Fibroblast of skin of left biceps (primary cell): ENCODE measurements at places on chromosomes 6 and 20.

GRCh38 chr6:25002326-25003091, 66.7 kb upstream of the RIPOR2 start:
- no peak for DNase-seq

GRCh38 chr6:44166591-44167184, 8.1 kb downstream of the CAPN11 start:
- no peak for DNase-seq

GRCh38 chr6:36678488-36679042, at the start of gene CDKN1A:
Gene CDKN1A, plus strand, starts transcription at chr6:36678714. Its CDS starts 5,388 bp downstream, at chr6:36684102.
- peak; percentile 62 for DNase-seq

GRCh38 chr6:13635948-13636658, 21.0 kb downstream of the NOL7 start:
- DNase-seq = no peak

DNA sequence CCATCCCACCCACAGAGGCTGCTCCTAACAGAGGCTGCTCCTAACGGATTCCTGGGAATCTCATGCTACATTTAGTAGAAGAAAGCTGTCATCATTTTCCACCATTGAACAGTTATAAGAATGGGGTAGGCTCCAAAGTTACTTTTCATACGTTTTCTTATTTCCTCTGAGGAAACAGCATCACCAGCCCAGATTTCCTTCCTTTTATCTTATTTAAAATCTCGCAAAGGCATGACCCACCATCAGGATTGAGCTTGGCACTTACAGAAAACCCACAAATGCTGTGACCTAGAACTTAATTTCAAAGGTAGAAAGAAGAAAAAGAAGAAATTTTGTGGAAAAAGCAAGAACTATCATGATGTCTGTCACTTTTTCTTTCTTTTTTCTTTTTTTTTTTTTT, 168.0 kb downstream of the LY86 start:
- no peak for DNase-seq

GRCh38 chr6:47135772-47136171, 93.6 kb upstream of the ADGRF1 start:
- peak; percentile 83 for DNase-seq

DNA sequence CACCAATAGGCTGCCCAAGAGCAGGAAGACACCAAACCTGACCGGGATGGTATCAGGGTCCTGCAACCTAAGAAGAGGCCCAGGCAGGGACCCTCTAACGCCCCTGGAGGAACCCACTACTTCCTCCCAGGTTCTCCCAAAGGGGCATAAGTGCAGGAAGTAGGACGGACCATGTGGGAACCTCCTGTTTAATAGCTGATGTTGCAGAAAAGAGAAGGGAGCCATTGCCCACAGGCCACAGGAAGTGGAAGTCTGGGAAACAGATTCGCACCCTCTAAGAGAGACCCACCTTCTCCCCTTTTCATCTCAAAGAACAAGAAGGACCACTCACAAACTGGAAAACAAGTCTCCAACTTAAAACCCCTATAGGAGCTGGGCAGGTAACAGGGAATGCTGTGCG, 18.1 kb downstream of the PREX1 start:
- no peak for DNase-seq

- no peak for DNase-seq
These were observed 71.5 kb downstream of the EPB41L2 start for GRCh38 chr6:130991422-130992137.

DNA sequence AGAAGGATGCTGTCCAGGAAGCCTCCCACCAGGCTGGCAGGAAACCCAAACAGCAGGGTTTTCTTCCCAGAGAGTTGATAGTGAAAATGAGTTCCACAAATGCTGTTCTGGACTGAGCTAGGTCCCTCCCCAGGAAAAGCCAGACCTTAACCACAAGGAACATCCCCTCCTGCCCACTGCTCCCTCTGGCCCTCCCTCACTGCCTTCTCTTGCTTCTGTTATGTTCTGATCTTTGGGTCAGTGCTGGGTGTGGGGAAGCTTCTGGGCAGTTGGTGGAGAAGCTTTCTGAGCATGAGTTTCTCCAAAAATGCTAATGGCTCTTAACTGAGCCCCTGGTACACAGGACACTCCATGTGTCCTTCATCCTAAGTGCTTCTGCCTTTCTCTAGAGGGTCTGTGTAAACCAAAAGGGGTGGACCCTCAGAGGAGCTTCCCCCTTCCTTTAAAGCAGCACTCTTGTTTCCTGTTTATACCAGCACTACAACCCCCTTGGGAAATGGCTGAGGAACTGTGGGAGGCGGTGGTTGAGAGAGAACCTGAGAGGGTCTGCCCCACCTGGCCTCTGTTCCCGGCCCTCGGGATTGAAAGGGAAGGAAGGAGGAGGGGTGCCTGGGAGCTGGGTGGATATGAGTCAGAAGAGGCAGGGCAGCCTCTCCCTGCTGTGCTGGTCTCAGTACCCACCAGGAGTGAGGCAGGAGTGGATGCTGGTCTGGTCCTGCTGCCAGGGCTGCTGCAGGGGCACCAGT, 42.0 kb downstream of the CDS2 start:
- no peak for DNase-seq

- no peak for DNase-seq
These were observed 257.4 kb downstream of the THBS2 start for GRCh38 chr6:168996356-168996625.

- DNase-seq = no peak
These were observed 28.4 kb downstream of the UQCC2 start for GRCh38 chr6:33683051-33683571.

DNA sequence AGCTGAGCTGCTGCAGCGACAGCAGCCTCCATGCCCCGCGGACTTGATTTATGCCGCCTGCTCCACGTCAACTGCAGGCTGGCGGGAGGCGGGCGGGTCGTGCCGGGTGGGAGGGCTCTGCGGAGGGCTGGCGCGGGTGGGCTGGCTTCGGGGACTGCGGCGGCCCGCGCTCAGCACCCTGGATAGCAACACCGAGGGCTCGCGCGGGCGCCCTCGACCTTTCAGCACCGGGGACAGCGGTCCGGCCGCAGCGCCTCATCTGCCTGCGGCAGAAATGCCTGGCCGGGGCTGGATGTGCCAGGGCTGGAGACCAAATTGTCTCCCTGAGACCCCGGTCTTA, 792 bp downstream of the SNAP25 start:
- peak; percentile 27 for DNase-seq

DNA sequence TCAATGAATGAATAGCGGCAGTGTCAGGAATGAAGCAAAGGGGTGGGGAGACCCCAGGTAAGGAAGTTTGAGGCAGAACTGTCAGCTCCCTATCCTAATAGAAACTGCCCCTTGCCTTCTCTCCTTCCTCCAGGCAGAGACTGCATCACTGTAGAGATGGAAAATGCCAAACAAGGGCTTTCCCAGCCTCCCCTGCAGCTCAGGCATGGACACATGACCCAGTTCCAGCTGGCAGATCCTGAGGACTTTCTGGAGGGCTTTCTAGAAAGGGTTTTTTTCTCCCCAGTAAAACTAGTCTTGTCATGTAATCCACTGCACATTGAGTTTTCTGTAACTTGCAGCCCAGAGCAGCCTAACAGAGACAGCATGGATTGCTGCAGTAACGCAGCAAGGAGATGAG, 17.9 kb upstream of the PNPLA1 start:
- DNase-seq = no peak

- no peak for DNase-seq
These were observed 18.8 kb upstream of the TAGAP start for GRCh38 chr6:159063549-159063948.

- DNase-seq = no peak
These were observed 647.0 kb upstream of the IMPG1 start for GRCh38 chr6:76719449-76719848.

GRCh38 chr6:48747040-48747439, 636.0 kb upstream of the PTCHD4 start:
- no peak for DNase-seq

- DNase-seq = no peak
These were observed 31.4 kb upstream of the FBXO9 start for GRCh38 chr6:53033764-53034163.
